Right cardiac atrium (tissue), 5 donors: ENCODE measurements at places on chromosomes 7 and 10.

DNA sequence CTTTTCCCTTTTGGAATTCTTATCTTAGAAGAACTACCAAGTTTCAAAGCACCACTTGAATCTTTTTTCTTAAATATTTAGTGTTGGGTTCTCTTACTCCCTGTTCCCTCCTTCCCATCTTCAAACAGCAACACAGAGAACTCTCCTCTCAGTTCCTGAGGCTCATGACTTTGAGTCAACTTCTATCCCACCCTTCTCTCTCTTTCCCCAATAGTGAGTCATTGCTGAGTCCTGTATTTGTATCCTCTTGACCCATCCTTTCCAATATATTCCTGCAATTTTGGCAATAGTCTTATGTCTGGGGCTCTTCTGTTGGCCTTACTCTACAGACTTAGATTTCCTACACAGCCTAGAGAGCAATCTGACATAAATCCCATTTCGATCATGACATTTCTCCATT lies 20.8 kb upstream of the JCAD start:
- DNase-seq: no peak

DNA sequence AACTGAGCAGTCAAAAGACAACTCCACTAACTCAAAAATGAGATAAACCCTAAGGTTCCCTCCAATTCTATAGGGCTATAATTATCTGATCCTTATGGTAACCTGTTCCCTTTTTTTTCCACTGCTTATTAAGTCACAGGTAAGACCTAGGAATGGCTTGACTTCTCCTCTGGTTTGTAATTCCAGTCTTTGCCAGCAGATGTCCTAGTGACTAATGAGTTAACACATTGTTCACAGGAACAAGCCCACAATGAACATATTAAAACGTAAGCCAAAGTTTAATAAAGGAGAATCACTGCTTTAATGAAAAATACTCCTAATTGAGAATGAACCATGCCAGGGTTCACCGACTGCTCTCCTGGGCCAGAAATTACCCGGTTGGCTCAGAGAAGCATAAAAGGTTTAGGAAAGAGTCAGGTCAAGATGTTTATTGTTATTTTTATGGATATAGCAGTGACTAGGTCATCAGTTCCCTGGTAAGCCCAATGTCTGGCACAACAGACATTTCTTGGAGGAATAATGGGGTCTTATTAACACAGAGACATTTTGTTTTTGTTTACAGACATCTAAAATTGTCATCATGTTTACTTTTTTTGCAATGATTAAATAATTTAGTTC lies 120.1 kb downstream of the ELAPOR2 start:
- no peak for DNase-seq

GRCh38 chr10:7533657-7534479 lies 123.0 kb upstream of the SFMBT2 start:
- no peak for DNase-seq

- no peak for DNase-seq
These were observed 179.0 kb downstream of the PRPF18 start for GRCh38 chr10:13765641-13766341.

- no peak for DNase-seq
These were observed 1.8 kb downstream of the TFEC start for GRCh38 chr7:116028787-116029186.

GRCh38 chr7:22350466-22351328 lies 6.3 kb downstream of the RAPGEF5 start:
- no peak for DNase-seq

DNA sequence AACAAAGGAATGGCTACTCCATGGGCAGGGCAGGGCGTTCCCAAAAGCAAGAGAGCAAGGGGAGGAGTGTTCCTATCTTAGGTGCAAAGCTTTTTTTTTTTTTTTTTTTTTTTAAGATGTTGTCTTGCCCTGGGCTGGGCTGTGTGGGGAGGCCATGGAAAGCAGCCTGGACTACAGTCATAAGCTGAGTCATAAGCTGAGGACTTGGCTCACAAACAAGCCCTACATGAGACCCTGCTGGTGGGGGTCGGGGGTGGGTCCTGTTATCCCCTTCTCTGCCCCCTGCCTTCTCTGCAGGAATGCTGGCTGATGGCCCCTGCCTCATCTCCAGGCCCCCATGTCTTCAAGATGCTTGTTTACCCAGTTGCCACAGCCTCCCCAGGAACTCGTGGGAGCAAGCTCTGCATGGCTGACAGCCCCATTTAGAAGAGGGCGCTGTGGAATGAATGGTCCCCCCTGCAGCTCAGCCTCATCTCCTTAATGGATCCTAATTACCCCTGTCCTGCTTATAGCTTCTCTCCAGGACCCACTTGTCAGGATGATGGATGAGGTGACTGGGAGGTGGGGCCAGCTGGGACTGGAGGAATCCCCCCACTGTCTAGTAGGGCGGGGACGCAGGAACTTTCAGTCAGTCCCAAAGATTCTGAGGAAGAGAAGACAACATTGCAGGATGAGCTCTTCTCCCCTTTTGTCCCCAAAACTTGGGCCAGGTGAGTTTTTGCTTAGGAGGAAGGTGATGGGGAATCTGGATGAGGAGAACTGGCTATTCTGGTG lies 340.8 kb upstream of the PODXL start:
- DNase-seq: no peak

- peak; percentile 86 for DNase-seq
These were observed 500 bp downstream of the CUL1 start for GRCh38 chr7:148699024-148699781.

GRCh38 chr10:86060386-86061277 lies 306.0 kb downstream of the GRID1 start:
- no peak for DNase-seq

DNA sequence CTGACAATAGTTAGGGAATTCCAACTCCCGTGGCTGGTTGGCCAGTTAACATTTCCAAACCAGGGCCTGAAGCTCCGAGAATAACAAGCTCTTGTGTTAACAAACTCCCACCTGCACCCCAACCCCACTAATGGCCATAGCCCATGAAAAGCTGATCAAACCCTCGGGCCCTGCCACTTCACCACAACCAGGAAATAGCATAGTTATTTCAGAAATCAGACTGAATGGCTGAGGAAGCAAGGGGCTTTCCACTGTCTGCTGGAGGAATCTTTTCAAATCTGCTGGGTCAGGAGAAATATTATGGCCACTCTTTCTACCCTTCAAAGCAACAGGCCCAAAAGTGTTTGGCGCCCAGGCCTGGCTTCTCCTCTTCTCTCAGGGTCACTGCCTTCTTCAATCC lies 145.6 kb downstream of the GLCCI1 start:
- no peak for DNase-seq

GRCh38 chr10:101478956-101479355 lies 109.1 kb downstream of the POLL start:
- no peak for DNase-seq

GRCh38 chr10:130729876-130730275 lies 581.6 kb downstream of the TCERG1L start:
- no peak for DNase-seq

- no peak for DNase-seq
These were observed 637.9 kb downstream of the TNS3 start for GRCh38 chr7:46943996-46944395.

DNA sequence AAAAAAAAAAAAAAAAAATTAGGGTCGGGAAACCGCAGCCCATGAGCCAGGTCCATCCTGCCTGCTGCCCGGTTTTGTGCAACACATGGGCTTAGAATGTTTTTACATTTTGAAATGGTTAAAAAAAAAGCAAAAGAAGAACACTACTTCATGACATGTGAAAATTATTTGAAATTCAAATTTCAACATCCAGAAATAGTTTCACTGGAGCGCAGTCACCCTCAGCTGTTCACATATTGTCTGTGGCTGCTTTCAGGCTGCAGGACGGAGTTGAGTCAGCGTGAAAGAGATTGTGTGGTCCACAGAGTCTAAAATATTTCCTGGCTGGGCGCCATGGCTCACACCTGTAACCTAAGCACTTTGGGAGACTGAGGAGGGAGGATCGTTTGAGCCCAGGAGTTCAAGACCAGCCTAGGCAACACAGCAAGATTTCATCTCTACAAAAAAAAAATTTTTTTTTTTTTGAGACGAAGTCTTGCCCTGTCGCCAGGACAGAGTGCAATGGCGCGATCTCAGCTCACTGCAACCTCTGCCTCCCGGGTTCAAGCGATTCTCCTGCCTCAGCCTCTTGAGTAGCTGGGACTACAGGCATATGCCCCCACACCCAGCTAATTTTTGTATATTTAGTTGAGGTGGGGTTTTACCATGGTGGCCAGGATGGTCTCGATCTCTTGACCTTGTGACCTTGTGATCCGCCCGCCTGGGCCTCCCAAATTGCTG lies 63.9 kb upstream of the ECHDC3 start:
- DNase-seq: no peak

- no peak for DNase-seq
These were observed 171.6 kb downstream of the CCDC3 start for GRCh38 chr10:12829831-12830390.

- DNase-seq: no peak
These were observed 5.6 kb downstream of the NPVF start for GRCh38 chr7:25222666-25223065.

GRCh38 chr7:27435461-27435860 lies 192.9 kb downstream of the EVX1 start:
- no peak for DNase-seq

- no peak for DNase-seq
These were observed 134.8 kb upstream of the ADAM12 start for GRCh38 chr10:126523071-126523470.

GRCh38 chr7:155449008-155449868 lies 8.7 kb upstream of the EN2 start:
- DNase-seq: no peak

DNA sequence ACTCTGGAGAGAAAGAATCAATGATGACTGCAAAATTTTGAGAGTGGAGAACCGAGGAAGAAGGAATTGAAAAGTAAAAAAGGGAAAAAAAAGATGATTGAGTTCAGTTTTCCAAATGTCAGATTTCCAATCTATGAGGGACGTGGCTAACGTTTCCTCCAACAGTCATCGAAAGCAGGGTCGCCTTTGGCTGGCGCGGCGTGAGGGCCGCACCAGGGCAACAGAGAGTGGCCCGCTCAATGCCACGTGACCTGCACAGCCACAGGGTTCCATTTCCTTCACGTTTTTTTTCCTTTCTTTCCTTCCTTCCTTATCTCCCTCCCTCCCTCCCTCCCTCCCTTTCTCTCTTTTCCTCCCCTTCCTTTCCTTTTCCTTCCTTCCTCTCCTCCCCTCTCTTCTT lies 101.9 kb downstream of the WDR37 start:
- no peak for DNase-seq

GRCh38 chr10:91711885-91712680 lies 79.2 kb upstream of the PPP1R3C start:
- no peak for DNase-seq

DNA sequence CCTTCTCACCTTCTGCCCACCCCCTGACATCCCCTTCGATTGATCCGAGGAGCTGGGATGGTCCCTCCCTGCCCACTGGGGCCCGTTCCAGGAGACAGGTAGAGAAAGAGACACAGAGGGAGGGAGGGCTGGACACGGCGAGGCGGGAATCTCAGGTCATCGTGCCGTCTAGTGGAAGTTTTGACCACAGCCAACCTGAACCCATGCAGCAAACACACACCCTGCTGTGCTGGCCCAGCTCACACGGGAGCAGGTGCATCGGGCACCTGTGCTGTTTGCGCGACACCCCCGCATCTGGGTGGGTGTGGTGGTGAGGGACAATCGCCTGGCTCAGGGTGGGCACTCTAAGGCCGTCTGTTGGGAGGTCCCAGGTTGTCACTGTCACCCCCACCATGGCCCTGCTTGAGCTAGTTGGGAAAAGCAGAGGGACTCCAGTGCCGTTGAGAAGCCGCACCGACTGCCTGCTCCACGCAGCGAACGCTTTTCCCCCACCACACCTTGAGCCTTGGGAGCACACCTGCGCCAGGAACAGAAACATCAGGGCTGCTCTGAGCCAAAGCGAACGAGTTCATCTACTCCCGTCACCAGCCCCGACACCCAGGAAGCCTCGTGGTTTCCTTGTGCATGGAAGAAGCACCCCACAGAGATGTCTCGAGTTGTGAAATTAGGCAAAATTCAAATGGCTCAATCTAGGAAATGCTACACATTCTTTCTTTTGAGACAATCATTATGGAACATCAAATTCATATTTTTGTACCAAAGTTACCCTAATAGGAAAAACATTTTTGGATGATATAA lies 285.8 kb downstream of the DNAJB6 start:
- no peak for DNase-seq

- DNase-seq: no peak
These were observed 109.5 kb downstream of the NRF1 start for GRCh38 chr7:129721068-129721467.

- no peak for DNase-seq
These were observed 18.7 kb upstream of the CBLL1 start for GRCh38 chr7:107725138-107725740.

- no peak for DNase-seq
These were observed 629.3 kb downstream of the IPMK start for GRCh38 chr10:57638411-57638810.

DNA sequence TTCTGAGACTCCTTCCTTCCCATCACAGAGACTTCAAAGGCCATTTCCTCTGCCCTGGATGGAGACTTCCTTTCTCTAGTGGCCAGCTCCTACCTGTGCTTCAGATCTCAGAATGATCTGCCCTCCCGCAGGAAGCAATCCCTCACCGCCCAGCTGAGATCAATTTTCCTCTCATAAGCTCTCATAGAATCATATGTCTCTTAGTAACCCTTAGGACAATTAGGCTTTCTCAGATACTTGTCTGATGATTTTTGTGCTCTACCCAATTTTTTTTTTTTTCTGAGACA lies 212.6 kb upstream of the PRSS58 start:
- DNase-seq: no peak

GRCh38 chr10:13803566-13804554 lies 217.1 kb downstream of the PRPF18 start:
- DNase-seq: no peak

DNA sequence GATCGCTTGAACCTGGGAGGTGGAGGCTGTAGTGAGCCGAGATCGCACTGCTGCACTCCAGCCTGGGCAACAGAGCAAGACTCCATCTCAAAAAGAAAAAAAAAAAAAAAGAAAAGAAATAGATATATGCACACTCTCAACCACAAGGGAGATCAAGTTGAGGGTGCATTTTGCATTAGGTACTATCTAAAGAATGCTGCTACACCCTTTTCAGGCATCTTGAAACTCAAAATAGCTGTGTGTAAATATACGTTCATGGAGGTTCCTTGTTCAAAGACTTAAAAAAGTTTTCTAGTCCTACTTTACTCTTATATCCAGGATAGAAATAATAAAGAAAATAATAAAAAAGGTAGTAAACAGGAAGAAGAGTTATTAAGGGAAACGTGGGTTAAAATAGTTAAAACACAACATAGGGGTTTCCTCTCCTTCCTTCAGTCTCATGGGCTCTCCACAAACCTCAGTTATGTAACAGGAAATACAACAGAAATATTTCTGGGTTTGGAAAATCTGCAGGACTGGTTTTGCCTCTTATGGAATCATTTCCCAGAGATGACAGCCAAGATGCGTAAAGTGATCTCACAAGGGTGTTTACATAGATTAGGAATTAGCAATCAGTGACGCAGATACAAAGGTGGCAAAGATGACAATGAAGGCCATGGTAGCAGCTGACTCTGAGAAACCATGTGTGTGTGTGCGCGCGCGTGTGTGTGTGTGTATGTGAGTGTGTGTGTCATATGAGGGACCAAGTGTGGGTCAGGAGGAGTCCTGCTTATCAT lies 15.1 kb downstream of the STEAP4 start:
- DNase-seq: no peak
